ENCODE measurements at places on chromosomes 5 and 9.
A peak's percentile ranks its signal among the peaks of the same experiment; 100 is the strongest.

- DNase-seq = no peak
Measured at GRCh38 chr5:59873113-59873512, 20.4 kb downstream of the PDE4D start.

DNA sequence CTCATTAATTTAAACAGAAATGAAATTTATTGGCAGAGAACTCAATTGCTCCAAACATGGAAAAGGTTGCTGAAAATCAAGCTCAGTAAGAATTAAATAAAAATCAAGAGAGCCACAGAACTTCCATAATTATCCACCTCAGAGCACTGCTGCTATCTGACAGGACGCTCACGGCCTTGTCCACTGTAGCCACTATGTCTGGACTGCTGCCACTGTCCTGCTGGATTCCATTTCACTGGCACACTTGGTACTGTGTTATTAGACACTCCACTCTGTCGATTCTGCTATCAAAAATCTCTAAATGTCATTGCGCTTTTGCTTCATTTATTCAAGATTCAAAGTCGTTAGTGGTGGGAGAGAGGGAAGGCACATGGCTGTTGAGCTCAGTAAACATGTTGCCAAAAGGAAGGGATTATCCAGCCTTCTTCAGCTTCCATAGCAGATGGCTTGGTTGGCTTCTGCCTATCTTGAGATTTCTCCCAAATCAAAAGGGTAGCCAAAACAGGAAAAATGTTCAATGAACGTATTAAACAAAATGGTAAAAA, 815.0 kb downstream of the CDH18 start:
- DNase-seq = peak; percentile 50

GRCh38 chr5:44603496-44604272, 205.1 kb upstream of the MRPS30 start:
- DNase-seq = no peak

GRCh38 chr9:121942866-121943382, 150.2 kb downstream of the TTLL11 start:
- DNase-seq = no peak

DNA sequence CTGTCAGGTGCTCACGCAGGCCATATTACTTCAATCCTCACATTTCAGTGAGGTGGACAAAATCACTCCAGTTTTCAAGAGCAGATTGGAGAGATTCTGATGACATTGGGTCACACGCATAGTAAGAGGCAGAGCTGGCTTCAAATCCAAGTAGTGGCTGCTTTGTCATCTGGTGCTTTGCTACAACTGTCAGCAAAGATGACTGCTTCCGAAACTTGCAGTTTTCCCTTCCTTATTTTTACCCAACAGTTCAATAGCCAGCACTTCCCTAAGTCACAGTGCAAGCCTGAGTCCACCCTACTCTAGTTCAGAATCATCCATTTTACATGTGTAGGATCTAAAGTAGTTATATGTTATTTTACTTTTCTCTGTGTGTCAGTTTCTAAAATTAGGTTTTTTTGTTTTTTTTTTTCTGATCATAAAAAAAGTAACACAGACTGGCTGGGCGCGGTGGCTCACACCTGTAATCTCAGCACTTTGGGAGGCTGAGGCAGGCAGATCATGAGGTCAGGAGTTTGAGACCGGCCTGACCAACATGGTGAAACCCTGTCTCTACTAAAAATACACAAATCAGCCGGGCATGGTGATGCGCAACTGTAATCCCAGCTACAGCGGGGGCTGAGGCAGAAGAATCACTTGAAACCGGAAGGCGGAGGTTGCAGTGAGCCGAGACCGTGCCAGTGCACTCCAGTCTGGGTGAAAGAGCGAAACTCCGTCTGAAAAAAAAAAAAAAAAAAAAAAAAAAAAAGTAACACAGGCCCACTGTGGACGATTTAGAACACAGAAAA, 49.6 kb downstream of the ANKDD1B start:
- no peak for DNase-seq

DNA sequence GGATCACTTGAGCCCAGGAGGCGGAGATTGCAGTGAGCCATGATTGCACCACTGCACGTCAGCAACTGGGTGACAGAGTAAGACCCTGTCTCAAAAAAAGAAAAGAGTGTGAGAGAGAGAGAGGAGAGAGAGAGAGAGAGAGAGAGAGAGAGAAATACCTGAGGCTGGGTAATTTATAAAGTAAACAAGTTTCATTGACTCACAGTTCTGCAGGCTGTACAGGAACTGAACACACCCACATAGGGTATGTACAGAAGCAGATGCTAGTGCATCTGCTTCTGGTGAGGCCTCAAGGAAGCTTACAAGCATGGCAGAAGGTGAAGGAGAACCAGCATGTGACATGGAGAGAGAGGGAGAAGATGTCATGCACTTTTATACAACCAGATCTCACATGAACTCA, 46.4 kb upstream of the CHD1 start:
- no peak for DNase-seq

GRCh38 chr9:121268598-121268850, 562 bp downstream of the GSN start:
- no peak for DNase-seq

GRCh38 chr5:175710326-175710725, 52.5 kb downstream of the HRH2 start:
- no peak for DNase-seq

DNA sequence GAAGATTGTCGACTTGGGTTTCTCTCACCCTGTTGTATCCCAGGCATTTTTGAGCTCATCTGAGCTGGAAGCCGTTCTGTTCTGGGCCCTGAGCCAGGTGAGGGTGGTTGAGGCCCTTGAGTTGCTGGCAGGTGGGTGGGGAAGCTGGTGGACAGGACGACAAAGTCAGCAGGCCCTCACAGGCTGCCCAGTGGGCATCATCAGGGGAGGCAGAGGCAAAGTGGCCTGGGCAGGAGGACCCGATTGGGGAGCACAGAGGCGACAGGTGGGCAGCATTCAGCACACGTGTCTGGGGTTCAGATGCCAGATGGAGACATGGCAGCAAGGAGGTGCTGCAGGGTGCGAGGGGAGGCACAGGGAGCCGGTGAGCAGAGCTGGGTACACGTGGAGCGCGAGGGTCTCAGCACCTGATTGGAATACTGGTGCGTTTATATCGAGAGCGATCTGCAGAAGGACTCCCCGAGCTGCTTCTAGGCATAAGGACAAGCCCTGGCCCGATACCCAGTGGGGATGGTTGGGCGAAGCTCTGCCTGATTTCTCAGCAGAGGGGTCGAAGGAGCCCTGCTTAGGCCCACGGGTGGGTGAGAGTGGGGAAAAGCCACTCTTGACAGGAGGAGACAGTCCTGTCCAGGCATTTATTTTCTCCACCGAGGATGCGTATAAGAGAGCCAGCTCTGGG, 49.0 kb upstream of the SUSD3 start:
- no peak for DNase-seq

- no peak for DNase-seq
Measured at GRCh38 chr9:77898864-77899263, 132.7 kb downstream of the GNAQ start.

GRCh38 chr9:38094165-38094564, 25.1 kb upstream of the SHB start:
- no peak for DNase-seq
